NCI-H2171 (cell line): ENCODE measurements at places on chromosomes 16 and 17.

DNA sequence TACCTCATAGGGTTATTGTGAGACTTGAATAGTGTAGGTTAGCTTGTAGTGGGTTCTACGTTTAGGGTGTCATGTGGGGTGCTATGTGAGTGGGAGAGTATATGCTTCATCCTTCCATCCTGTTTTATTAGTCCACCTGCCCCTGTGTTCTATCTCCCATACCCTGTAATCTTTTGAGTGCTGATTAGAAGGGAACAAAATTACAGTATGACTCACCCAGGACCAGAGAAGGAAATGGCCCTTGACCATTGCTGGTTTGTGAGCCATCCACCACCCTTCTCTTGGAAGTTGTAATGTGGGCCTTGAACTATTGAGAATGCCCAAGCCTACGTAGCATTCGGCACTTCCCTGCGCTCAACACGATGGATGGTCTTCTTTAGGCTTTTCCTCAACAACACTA is 17.1 kb downstream of the SAP30BP start:
- no peak for DNase-seq

GRCh38 chr16:19701091-19701490 is 16.9 kb downstream of the KNOP1 start:
- no peak for DNase-seq

GRCh38 chr17:74607221-74607620 is 15.1 kb upstream of the CD300LD start:
- no peak for DNase-seq

- no peak for DNase-seq
Observed at GRCh38 chr17:35083071-35083470, 19.6 kb upstream of the RFFL start.

DNA sequence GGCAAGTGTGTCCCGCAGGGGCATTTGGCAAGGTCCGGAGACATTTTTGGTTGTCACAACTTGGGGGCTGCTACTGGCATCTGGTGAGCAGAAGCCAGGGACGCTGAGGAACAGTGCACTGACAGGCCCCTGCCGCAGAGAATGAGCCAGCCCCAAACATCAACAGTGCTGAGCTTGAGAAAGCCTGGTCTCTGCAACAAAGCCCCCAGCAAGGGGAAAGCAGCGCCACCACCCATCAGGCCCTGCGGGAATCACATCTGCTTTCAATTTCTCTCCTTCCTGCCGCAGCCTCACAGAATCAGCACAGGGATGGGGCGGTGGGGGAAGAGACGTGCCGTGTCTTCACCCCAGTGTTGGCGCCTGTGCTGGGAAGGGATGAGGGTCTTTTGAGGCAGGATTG is 14.8 kb upstream of the PRPSAP1 start:
- DNase-seq = no peak

DNA sequence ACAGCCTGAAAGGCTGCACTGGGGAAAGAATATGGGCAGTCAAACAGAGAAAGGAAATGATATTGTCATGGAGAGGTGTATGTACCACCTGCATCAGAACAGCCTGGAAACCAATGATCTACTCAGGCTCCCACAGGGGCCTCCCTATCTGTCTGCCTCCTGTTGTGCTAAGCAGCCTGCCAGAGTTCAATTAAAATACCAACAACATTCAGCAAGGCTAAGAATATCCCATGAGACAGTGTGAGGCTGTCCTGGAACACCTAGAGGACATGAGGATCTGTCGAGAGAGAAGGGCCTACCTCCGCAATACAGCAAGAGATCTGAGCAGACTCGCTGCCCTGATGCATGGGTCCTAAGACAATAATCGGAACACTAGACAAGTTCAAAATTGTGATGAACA is 8.4 kb downstream of the FXR2 start:
- DNase-seq = no peak
